ENCODE measurements at places on chromosomes 7 and 10.

- DNase-seq = no peak
Measured at GRCh38 chr7:95205665-95206225, 118.6 kb downstream of the PON1 start.

- DNase-seq = no peak
Measured at GRCh38 chr10:73915206-73915851, 4.4 kb downstream of the PLAU start.

DNA sequence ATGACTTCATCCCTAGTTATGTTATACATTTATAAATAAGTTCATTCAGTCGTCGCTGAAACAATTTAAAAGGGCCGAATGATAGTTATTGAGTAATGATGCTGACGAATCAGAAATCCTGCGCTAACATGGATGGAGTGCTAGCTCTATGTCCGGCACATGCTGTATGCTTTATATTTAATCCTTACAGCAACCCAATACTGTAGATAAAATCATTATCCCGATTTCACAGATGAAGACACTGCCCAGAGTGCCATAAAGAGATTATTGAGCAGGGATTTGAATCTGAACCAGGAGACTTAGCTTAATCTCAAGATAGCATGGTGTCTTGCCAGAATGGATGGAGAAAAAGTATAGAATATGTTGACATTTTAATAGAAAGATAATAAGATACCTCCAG is 1.1 kb upstream of the ICA1 start:
- no peak for DNase-seq

DNA sequence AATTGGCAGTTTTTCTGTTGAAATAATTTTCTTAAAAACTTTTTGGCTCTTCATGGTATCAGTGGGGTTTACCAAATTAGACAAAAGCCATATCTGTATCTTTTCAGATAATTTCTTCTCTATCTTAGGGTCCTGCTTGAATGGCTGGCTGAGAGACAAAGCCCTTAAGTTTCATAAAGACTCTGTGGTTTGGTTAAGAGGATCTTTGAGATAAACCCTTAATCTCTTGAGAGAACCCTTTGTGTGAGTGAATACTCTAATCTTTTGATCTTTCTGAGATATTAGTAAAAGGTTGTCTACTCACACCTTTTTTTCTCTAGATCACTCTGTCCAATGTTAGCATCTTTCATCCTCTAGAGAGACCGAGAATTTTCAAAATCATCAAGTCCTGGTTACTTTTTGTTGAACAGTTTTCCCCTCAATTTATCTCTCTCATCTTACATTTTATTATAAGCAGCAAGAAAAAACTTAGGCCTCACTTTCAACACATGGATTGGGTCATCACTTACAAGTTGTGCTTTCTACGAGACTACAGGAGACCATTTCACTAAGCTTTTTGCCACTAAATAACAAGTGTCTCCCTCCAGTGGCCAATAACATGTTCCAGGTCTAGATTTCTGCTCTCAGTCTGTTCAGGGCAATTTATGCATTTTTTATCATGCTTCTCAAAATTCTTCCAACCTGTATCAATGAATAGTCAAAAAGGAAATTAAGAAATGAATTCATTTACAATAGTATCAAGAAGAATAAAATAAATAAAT is 28.4 kb downstream of the DNAJC9 start:
- no peak for DNase-seq

DNA sequence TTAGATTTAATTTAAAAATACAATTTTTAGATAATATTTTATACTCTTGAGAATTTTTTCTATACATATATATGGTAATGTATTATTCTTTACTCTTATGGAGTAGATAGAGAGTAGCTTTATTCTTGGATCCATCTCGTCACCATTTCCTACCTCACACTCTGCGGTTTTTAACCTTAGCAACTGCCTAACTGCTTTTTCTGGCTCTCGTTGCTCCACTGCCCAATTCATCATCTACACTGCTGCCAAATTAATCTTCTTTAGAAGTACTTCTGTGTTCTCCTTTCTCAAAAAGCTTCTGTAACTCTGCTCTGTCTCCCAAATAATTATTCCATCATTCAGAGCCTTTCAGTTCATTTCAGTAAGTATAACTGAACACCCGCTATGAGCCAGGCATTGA is 35.3 kb downstream of the CAPZA2 start:
- DNase-seq = no peak

DNA sequence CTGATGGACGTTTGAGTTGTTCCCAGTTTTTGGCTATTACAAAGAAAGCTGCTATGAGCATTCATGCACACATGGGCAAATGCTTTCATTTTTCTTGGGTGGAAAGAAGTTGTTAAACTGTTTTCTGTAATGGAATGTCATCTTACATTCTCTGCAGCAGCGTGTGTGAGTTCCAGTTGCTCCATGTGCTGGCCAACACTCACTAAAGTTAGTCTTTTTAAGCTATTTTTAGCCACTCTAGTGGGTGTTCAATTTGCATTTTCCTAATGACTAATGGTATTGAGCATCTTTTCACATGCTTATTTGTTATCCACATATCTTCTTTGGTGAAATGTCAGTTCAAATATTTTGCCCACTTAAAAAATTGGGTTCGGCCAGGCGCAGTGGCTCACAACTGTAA is 82.8 kb upstream of the COL13A1 start:
- no peak for DNase-seq

DNA sequence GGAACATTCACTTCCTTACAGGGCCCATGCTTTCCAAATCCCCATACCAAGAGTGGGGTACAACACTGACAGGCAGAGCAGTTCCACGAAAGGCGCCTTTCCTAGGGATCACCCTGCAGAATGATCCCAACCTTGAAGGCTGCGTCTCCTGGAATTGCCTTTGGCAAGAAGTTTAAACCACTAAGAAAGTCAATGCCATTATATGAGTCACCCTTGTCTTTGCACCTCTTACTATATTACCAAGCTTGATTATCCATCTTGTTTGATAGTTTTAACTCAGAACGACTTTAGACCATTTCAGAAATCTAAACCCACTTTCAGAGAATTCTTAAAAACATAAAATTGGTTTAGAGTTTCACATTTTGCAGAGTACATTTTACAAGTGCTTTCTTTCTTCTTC is 282.1 kb downstream of the ARHGAP12 start:
- no peak for DNase-seq

DNA sequence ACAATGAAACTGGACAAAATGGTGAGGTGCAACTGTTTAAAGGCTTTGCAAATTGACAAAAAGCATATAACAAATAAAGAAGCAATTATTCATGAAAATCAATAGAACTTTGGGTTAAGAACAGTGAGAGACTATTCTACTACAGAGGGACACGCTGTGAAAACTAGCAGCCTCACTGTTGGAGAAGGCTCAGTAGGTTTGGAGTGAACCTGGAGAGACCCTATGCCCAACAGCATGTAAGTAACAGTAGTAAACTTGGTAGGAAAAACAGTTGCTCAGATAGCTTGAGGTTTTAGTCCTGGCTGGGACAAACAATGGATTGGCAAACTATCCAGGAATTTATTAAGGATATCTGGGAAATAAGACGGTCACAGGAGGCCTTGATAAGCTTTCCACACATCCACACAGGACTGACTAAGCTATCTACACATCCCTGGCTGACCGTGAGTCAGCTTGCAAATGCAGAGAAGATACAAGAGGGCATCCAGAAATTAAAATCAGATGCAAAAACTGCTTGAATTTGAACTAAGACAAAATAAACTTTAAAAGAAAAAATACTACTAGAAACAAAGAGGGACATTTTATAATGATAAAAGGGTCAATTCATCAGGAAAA is 15.9 kb downstream of the FAM149B1 start:
- no peak for DNase-seq

GRCh38 chr7:117809958-117810357 is 63.3 kb downstream of the CTTNBP2 start:
- no peak for DNase-seq

Data from thoracic aorta (tissue), 2 donors.